ENCODE measurements at places on chromosomes 12 and 14. TPM values are rescaled to one million over a fixed set of nuclear protein-coding genes. Genes with fewer than 3 reads are reported as not detected.

GALNT9 gene
- total RNA-seq, result 1.3 TPM

SERPINA12 gene
- total RNA-seq, result not detected

PRKD1 gene
- total RNA-seq, result 12.4 TPM

DNA sequence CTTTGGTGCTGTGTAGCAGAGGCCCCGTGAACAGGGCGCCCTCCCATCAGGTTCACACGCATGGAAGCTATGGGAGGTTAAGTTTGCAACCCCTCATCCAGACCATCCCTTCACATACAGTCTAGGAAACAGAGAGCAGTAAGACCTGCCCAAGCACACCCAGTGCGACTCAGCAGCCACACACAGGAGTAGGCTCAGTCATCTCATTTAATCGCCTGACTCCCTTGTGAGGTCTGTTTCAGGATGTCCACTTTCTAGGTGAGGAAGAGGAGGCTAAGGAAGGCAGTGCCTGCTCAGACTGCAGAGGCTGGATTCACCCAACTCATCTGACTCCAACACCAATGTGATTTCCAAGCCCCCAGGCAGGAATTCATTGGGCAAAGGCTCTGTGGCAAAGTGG, 11.9 kb downstream of the BDKRB1 start:
- no peaks in the 10 kb centered on the region for H3K4me1 ChIP-seq
- DNase-seq, result no peak
- no peak overlapping the region for H3K27ac ChIP-seq
- no peaks in the 10 kb centered on the region for H3K27me3 ChIP-seq
- H3K4me3 ChIP-seq, result no peak overlapping the region
- no peaks in the 10 kb centered on the region for H3K36me3 ChIP-seq

DNA sequence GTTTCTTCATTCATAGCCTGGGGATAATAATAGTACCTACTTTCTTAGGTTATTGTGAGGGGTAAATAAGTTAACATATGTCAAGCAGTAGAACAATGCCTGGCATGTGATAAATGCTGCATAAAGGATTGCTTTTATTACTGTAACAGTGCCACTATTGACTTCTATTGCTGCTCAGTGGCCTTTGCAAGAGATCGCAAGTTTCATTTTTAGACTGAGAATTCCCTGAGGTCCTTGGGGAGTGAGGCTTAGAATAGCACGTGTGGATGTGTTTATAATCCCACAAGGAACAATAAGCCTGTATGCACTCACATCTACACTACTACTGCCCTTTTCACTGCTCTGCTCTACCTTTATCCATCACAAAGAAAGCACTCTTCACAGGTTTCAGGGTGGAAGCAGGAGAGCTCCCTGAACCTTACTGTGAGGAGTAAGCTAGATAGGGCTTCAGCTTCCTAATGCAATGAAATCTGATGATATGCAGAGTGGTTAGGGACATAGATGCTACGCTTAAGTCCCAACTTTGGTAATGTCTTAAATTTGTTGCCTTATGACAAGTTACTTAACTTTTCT, 302.6 kb downstream of the SNAPC1 start:
- H3K27me3 ChIP-seq, result peaks cover 5% of the 10 kb centered on the region
- no peak overlapping the region for H3K4me3 ChIP-seq
- no peaks in the 10 kb centered on the region for H3K36me3 ChIP-seq
- peaks cover 11% of the 10 kb centered on the region for H3K4me1 ChIP-seq
- DNase-seq, result no peak

DNA sequence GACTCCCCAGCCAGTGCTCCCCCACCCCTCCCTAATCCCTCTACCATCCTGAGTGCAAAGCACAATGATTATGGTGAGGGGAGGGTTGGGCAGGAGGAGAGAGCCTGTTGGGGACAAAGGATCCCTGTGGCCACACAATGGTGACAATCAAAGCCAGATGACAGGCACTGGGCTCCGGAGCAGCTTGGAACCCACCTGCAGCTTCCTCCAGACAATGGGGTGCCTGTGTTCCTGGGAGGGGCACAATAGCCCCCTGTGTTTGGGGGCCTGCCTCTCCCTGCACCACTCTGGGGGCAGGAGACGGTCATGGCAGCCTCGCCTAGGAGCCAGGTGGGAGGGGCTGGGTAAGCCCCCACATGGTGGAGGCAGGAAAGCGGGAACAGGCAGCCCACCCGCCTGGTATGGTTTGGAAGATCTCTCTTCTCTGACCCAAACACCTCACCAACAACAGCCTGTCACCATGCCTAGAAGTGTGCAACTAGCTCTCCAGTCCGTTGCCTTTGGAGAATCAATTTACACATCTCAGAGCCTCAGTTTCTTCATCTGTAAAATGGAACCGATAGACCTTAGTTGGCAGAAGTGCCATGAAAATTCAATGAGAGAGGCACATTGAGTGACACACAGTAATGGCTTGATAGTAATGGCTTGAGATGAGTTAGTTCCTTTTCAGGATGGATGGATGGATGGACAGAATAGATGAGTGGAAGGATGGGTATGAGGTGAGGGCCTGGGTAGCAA, 53.0 kb downstream of the MVK start:
- H3K4me3 ChIP-seq, result no peak overlapping the region
- H3K4me1 ChIP-seq, result peaks cover 19% of the 10 kb centered on the region
- no peak for DNase-seq
- H3K27me3 ChIP-seq, result peaks cover 12% of the 10 kb centered on the region

- H3K27me3 ChIP-seq, result no peaks in the 10 kb centered on the region
- no peaks in the 10 kb centered on the region for H3K36me3 ChIP-seq
- H3K4me1 ChIP-seq, result peaks cover 14% of the 10 kb centered on the region
- no peak overlapping the region for H3K27ac ChIP-seq
- no peak for DNase-seq
- H3K4me3 ChIP-seq, result no peak overlapping the region
Observed at GRCh38 chr12:5716201-5716600, 228.9 kb downstream of the ANO2 start.

DNA sequence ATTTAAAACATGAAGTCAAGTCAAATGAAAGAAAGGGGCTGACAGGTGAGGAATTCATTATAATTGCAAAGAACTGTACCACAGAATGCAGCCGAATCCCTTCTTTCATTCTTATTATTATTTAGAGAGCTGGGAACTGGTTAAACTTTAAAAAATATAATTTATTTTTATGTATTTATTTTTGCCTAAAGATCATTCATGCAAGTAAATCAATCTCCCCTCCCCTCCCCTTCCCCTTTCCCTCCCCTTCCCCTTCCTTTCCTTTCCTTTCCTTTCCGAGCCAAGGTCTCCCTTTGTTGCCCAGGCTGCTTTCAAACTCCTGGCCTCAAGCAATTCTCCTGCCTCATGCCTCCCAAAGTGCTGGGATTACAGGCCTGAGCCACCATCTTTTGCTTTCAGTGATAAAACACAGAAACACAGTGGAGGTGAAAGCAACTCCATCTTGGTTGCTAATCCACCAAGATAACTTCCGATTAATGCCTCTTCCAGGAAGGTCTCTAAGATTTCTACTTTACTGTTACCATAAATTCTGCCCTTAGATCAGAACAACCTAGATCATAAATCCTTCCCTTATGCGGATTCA, 6.0 kb upstream of the UBC start:
- peak overlapping the region; percentile 87 for H3K4me3 ChIP-seq
- peaks cover 18% of the 10 kb centered on the region for H3K27me3 ChIP-seq
- no peaks in the 10 kb centered on the region for H3K36me3 ChIP-seq
- DNase-seq, result no peak

DNA sequence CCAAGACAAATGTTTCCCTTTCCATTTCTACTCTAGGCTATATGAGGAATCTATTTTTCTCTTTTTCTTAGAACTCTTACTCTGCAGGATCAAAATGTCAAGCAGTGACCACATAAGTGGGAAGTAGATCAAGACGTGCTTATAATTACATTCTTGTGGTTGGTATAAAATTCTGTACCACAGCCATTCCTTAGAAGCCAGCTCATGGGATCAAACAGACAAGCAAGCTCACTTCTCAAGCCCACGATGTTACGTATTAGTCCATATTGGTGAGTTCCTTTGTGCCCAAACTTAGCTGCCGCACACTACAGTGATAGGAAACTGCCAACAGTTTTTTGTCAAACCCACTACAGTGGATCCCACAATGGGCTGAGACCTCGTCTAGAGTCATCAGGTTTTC, 53.4 kb downstream of the IFNG start:
- no peak for DNase-seq
- H3K27ac ChIP-seq, result no peak overlapping the region
- H3K36me3 ChIP-seq, result no peaks in the 10 kb centered on the region
- no peaks in the 10 kb centered on the region for H3K27me3 ChIP-seq
- H3K4me3 ChIP-seq, result no peak overlapping the region
